ENCODE measurements at places on chromosomes 16 and 17.

- peak; percentile 36 for DNase-seq
Observed at GRCh38 chr17:3400055-3400454, 1.8 kb upstream of the OR1E1 start.

GRCh38 chr17:82502207-82502606, 17.3 kb upstream of the FOXK2 start:
- no peak for DNase-seq

- peak; percentile 33 for DNase-seq
Observed at GRCh38 chr17:82213251-82214011, 789 bp upstream of the CCDC57 start.

- peak; percentile 36 for DNase-seq
Observed at GRCh38 chr17:37506678-37507077, 17.0 kb downstream of the DUSP14 start.

GRCh38 chr17:80339731-80340456, 75.1 kb upstream of the ENDOV start:
- DNase-seq = no peak

- DNase-seq = no peak
Observed at GRCh38 chr16:1181404-1182315, 28.8 kb downstream of the CACNA1H start.

DNA sequence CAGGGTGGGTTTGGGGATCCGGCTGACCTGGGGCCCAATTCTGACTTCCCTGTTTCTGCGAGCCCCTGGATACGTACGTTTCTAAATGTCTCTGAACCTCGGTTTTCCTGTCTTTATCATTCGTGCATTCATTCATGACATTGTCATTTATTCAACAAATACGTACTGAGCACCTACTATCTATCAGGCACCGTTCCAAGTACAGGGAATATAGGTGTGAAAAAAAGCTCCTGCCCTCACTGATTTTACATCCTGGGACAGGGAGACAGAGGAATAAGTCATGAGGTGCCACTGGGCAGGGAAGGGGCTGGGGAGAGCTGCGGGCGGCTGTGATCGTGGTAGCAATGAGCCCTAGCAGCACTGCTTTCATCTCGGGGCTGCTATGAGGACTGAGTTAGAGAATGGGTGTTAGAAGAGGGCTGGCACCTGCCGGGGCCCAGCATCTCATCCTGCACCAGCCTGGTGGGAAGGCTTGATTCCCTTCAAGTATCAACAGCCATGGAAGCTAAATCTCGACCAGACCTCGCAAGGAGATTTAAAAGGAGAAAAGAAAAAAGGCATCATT, 88.3 kb upstream of the DNAH17 start:
- DNase-seq = no peak

- no peak for DNase-seq
Observed at GRCh38 chr16:81397879-81398520, 46.6 kb upstream of the CMIP start.

- DNase-seq = peak; percentile 32
Observed at GRCh38 chr17:44385287-44386181, 3.9 kb downstream of the ITGA2B start.

DNA sequence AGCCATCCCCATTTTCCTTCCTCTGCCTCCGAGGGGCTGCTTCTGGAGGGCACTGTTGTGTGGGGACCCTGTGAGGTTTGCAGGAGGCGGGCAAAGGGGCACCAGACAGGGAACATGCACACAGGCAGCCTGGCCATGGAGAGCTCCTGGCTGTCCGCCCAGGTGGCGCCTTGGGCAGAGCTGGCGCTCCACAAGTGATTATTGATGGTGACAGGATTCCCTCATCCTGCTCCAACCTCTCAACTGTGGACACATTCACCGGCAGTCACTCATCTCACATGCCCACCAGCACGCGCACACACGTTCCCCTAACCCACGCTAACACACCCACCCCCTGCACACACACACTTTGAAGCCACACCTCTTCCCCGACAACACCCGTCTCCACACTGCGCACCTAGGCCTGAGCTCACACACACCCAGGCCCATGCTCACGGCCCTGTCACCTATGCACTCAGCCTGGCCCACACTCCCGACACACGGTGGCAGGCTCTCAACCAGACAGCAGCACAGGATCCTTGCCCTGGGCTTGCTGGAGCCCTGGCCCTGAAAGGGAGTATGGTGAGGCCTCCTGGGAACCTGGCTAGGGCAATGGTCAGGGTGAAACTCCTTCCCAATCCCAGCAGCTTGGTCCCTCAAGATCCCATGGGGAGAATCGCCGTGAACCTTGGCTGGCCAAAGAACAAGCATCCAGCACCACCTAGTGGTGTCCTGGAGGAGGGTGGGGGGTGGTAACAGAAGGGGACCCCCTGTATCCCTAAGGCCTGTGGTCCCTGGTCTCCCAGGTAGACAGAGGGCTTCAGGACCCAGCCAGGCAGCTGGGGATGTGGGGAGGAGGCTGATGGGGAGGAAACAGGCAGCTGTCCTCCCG, 3.6 kb downstream of the PNMT start:
- peak; percentile 10 for DNase-seq

DNA sequence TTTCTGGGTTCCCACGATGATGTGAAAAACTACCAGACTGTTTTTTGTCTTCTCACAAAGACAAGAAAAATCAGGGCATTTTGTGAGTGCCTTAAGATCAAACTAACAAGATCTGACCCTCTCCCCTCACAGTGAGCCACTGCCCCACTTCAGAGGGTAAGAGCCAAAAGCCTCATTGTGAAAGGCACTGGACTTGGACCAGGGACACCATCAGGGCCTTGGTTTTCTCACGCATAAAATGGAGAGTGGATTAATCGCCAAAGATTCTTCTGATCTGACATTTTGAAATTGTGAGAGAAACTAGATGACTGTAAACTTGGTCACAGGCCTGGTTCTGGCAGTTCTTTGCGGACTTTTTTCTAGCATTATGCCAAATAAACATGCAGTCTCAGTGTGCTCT, 21.0 kb upstream of the ENDOV start:
- no peak for DNase-seq

GRCh38 chr16:12535535-12536411, 267.9 kb downstream of the CPPED1 start:
- DNase-seq = no peak

- peak; percentile 32 for DNase-seq
Observed at GRCh38 chr17:76265624-76266243, 586 bp downstream of the UBALD2 start.

DNA sequence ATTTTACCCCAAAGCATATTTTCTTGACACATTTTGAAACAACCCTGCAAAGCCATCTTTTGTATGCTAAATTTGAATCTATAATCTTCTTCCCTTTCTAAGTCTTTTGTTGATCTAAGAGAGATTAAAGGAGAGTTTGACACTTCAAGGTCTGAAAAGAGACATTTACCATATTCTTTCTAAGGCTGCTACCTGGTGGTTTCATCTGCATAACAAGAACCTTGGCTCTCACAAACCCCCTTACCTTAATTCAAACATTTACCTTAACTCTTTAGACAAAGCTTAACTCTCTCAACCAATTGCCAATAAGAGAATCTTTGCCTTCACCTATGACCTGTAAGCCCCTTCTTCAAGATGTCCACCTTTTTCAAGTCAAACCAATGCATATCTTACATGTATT, 1143.6 kb downstream of the CDH11 start:
- no peak for DNase-seq

GRCh38 chr17:78883533-78884131, 19.4 kb downstream of the CEP295NL start:
- DNase-seq = peak; percentile 85

DNA sequence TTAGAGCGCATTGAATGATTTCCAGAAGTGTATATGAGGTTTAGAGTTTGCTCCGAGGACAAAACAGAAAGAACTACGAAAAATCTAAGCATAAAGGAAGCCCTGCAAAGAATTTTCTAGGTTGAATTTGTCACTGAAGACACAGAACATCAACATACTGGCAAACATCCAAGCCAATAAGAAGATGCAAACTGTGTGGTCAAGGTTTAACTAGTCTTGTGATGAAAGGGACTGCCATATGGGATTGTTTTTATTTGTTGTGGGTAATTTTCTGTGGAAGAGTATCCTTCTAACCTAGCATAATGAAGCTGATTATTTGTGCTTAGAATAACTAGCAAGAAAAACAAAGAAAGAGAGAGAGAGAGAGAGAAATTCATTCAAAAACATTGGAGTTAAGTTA, 492.0 kb upstream of the ERCC4 start:
- DNase-seq = no peak

GRCh38 chr16:54953461-54953860, 22.8 kb downstream of the IRX5 start:
- DNase-seq = no peak

DNA sequence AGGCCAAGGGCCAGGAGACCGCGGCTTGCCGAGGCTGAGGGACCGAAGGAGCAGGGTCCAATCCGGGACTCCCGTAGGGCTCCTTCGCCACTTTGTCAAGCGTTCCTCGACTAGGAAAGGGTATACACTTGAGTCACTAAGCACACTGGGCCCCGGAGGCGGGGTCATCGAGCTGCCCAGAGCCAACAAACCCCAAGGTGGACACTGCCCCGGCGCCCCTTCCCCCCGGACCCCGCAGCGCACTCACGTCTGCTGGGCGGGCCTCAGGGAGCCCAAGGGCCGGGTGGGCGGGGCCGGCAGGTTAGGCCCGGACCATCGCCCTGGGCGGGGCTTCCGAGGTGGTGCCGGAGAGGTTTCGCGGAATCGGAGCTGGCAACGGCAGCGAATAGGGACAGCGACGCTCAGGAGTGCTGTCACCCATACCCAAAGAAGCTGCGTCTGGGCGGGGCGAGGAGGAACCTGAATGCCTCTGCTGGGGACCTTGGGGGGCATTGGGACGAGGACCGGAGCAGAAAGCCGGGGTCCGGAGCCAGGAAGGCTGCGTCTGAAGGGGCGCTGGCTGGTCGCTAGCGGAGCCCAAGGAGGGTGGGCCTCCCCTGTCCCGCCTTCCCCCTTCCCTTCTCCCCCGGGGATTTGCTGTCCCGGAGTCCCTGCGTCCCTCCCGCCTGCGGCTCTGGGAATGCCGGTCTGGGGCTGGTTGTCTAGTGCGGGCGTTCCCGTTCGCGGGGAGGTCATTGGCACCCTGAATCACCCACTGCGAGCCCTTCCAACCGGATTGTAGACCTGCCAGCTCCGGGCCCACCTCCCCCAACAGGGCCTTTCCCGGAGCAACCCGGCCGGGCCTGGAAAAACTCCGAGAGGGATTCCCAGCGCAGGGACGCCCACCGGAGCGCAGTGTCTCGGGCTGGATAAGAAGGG, 118.2 kb upstream of the SMURF2 start:
- DNase-seq = no peak

DNA sequence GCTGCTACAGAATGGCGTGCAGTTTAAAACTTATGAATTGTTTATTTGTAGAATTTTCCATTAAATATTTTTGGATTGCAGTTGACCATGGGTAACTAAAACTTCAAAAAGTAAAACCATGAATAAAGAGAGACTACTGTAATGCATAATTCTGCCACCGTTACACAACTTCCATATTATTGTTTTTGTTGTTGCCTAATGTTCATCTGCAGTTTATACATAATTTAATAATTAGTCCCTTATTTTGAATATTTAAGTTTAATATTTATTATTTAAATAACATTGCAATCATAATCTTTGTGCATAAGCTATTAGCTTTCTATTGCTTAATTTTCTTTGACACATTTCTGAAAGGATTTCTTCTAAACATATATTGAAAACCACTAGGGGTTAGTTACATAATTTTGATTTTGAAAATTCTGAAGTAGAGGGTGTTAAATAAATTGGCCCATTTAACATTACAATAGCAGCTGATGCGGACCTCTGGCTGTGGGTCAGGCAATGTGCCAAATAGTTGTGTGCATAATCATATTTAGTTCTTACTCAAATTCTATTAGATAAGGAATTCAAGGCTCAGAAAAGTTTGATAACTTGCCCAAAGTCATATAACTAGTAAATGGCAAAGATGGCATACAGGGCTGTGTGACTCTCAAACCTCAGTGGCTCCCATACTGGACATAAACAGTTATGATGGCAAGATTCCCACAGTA, 31.1 kb downstream of the PPM1E start:
- no peak for DNase-seq

GRCh38 chr16:5024632-5025031, 9.1 kb downstream of the NAGPA start:
- DNase-seq = peak; percentile 55

GRCh38 chr16:87970186-87970585, 19.0 kb downstream of the BANP start:
- no peak for DNase-seq

DNA sequence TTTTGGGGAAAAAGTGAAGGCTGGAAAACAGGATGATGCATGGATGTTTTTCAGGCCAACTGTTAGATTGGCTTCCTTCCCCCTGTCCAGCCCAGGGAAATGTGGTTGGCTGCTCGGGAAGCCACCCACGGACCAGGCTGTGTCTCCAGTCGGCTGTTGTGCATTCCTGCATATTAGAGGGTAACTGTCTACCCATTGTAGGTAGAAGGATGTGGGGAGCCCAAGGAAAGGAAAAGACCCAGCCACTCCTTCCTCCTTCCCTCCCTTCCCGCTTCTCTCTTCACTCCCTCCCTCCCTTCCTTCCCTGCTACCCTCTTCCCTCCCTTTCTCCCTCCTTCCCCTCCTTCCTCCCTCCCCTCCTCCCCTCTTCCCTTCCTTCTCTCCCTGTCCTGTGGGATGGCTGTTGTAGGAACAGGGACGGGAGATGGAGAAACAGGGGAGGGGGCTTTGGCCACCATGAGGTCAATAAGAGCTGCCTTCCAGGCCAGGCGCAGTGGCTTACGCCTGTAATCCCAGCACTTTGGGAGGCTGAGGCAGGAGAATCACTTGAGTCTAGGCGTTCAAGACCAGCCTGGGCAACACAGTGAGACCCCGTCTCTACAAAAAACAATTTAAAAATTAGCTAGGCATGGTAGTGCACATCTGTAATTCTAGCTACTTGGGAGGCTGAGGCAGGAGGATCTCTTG, 16.9 kb downstream of the SYT17 start:
- DNase-seq = no peak

DNA sequence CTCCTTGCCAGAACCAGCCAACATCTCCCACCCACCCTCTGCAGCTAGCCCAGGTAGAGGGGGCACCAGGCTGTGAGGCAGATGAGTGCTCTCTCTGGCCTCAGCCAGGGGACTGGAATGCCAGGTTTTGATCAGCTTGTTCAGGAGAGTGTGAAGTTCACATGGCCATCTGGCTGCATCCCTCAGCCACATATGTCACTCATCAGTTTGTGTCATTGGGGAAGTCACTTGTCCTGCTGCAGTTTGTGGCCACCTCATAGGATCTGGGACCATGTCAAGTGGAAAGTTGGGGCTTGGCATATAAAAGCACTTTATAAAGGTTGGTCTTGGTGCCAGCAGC, 147.6 kb downstream of the SOCS1 start:
- no peak for DNase-seq

GRCh38 chr17:68800751-68801150, 154.4 kb downstream of the ABCA8 start:
- DNase-seq = no peak

DNA sequence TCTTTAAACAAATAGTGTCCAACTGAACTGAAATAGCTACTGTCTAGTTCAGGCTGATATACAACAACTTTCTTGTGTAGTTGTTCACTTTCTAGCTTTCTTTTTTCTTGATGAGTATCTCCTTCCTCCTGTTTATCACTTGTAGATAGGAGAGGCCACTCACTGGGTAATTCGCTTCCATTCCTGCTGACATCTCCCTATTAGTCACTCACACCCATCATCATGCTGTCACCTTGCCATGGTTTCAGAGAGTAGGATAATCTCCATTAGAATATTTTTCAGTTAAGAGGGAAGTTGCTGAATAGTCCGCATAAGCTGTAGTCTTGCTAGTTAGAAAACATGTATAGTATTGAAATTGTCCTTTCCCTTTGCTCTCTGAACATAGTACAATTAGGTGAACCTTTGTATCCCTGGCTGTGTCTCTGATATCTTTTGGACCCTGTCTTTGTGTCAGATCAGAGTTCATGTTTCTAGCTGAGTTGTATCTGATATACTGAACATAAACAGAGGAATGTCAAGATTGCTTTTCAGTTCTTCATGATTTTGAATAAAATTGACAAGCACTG, 64.4 kb upstream of the RASL10B start:
- no peak for DNase-seq
